Activated naive CD4-positive, alpha-beta T cell treated with anti-CD3 and anti-CD28 coated beads, Interleukin-2, amount 10 ng/mL, durations not matched to agents 7 days and 5 days (primary cell): ENCODE measurements at places on chromosomes 6 and 20.

- H3K27ac ChIP-seq, result no peak overlapping the region
- H3K4me1 ChIP-seq, result no peaks in the 10 kb centered on the region
- no peaks in the 10 kb centered on the region for H3K36me3 ChIP-seq
- H3K27me3 ChIP-seq, result no peaks in the 10 kb centered on the region
These were observed 507.3 kb upstream of the CITED2 start for GRCh38 chr6:139881728-139882211.

DNA sequence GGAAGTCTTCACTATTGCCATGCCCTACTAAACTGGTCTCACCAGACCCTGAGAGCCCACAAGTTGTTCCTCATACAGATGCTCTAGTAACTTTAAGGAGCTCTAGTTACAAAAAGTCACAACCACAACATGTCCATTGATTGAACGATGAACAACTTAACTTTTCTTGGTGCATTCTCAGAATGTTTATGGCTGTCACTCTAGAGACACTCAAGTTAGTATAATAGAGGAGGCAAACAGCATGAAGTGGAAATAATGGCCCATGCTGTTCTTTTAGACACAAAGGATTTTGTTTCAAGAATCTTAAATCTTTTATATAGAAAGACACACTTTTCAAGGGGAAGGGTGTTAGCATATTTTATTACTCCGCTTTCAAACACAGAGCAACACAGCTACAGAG lies 934.4 kb downstream of the HACE1 start:
- no peaks in the 10 kb centered on the region for H3K27me3 ChIP-seq
- no peak for DNase-seq
- no peak overlapping the region for H3K4me3 ChIP-seq
- no peak overlapping the region for H3K27ac ChIP-seq

DNA sequence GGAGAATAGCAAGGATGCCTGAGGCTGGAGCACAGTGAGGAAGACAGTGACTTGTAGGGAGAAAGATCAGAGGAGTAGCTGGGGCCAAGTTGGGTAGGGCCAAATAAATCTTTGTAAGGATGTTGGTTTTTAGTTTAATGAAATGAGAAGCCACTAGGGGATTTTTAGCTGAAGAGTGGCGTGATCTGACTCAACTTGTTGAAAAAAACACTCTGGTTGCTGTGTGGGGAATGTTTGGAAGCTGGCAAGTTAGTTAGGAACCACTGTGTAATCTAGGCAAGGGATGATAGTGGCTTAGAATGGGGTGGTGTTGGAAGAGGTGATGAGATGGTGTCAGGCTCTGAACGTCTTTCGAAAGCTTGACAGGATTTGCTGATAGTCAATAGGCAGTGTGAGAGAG lies 176.1 kb upstream of the HDDC2 start:
- no peak overlapping the region for H3K27ac ChIP-seq
- H3K36me3 ChIP-seq, result no peaks in the 10 kb centered on the region

DNA sequence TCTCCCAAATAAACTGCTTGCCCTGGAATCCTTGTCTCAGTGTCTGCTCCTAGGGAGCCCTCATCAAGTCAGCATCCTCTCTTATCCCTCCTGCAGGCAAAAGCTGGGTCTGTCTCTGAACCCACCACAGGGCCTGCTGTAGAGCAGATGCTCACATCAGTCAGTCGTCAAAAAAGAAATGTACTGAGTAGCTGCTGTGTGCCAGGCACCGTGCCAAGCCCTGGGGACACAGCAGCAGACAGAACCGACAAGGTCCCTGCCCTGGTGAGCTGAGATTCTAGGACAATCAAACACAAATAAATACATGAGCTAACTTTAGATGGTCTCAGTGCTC lies 68.5 kb downstream of the EYA2 start:
- peaks cover 49% of the 10 kb centered on the region for H3K27me3 ChIP-seq
- H3K36me3 ChIP-seq, result no peaks in the 10 kb centered on the region
- no peaks in the 10 kb centered on the region for H3K4me1 ChIP-seq
- H3K27ac ChIP-seq, result no peak overlapping the region

DNA sequence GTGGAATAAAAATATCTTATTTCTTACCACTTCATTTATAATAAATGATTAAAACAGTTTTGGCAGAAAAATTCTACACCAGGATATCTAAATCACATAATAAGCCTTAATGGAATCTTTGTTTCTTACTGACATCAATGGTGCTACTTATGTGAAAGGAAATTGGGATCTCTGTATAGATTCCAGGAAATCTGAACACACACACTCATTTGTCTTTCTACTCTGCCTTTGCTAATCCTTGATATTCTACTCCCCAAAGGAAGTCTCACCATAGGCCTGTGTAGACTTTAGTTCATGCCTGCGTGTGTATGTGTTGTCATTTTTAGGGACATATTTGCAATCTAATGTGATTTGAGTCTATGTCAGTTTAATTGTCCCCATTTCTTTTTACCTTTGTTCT lies 7.9 kb downstream of the ADGRB3 start:
- H3K27me3 ChIP-seq, result peaks cover 12% of the 10 kb centered on the region
- no peaks in the 10 kb centered on the region for H3K36me3 ChIP-seq
- H3K4me3 ChIP-seq, result no peak overlapping the region
- no peak overlapping the region for H3K27ac ChIP-seq
- no peak for DNase-seq
- H3K4me1 ChIP-seq, result no peaks in the 10 kb centered on the region

DNA sequence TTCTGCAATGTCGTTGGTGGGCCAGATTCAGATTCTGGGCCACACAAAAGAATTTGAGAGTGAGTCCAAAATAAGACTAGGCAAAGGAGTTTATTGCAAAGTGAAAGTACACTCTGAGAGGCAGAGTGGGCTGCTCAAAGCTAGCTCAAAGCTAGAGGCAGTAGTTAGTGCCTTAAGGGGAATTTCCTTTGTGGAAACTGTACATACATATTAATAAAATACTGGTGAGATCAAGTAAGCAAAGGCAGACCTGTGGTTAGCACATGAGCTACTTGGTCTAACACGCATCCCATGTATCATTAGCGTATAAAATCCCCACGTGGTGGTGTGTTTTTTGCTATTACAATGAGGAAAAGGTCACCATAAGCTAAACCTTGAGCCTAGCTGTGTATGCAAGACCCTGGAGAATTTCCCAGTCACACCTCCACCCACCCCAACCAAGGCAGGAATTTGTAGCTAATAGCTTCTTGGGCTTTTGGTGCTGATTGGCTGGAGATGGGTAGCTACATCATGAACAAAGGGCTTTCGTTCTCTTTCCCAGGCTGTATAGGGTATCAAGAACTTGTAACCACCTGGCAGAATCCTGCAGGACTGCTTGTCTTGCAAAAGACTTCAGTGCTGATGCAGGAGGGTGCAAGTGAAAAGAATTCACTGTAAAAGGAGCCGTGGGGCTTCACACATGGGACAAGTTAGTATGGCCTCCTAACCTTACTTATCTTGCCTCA lies 14.7 kb upstream of the TRIM26 start:
- H3K4me1 ChIP-seq, result peaks cover 4% of the 10 kb centered on the region
- peaks cover 12% of the 10 kb centered on the region for H3K27me3 ChIP-seq
- no peak for DNase-seq
- H3K27ac ChIP-seq, result no peak overlapping the region

DNA sequence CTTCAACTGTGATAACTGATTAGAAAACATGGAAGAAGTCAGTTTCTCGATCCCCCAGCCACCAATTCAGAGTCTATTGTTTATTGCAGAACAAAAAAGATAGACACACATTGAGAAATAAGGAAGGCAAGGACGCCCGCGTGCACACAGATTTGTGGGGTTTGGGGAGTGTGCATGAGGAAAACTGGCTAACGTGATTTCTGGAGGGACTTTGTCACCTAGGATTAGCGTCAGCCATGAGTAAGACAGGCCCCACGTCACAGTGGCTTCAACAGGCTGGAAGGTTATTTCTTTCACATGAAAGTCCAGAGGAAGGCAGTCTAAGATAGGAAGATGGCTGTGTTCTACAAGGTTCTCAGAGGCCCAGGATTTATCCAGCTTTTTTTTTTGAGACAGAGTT lies 7.7 kb downstream of the ZNF341 start:
- no peak overlapping the region for H3K4me3 ChIP-seq
- no peak for DNase-seq
- H3K4me1 ChIP-seq, result peaks cover 9% of the 10 kb centered on the region

- no peaks in the 10 kb centered on the region for H3K36me3 ChIP-seq
- DNase-seq, result no peak
- H3K4me3 ChIP-seq, result no peak overlapping the region
- H3K4me1 ChIP-seq, result no peaks in the 10 kb centered on the region
- H3K27me3 ChIP-seq, result no peaks in the 10 kb centered on the region
These were observed 60.0 kb upstream of the PBOV1 start for GRCh38 chr6:138278326-138278725.

- H3K36me3 ChIP-seq, result no peaks in the 10 kb centered on the region
- H3K4me3 ChIP-seq, result no peak overlapping the region
- DNase-seq, result no peak
These were observed 33.3 kb upstream of the PRSS16 start for GRCh38 chr6:27214126-27214601.

- no peaks in the 10 kb centered on the region for H3K36me3 ChIP-seq
- H3K27ac ChIP-seq, result no peak overlapping the region
- H3K4me3 ChIP-seq, result no peak overlapping the region
- no peaks in the 10 kb centered on the region for H3K27me3 ChIP-seq
- no peak for DNase-seq
These were observed 124.1 kb upstream of the LOC128125822 start for GRCh38 chr6:63448229-63448628.

GRCh38 chr6:126812010-126812409 lies 306.5 kb upstream of the RSPO3 start:
- no peak overlapping the region for H3K4me3 ChIP-seq
- no peak for DNase-seq
- no peaks in the 10 kb centered on the region for H3K27me3 ChIP-seq
- no peak overlapping the region for H3K27ac ChIP-seq
- no peaks in the 10 kb centered on the region for H3K4me1 ChIP-seq
- H3K36me3 ChIP-seq, result no peaks in the 10 kb centered on the region

GRCh38 chr6:137182654-137183073 lies 9.2 kb upstream of the IL22RA2 start:
- DNase-seq, result no peak
- no peaks in the 10 kb centered on the region for H3K4me1 ChIP-seq
- no peaks in the 10 kb centered on the region for H3K27me3 ChIP-seq
- no peak overlapping the region for H3K4me3 ChIP-seq

DNA sequence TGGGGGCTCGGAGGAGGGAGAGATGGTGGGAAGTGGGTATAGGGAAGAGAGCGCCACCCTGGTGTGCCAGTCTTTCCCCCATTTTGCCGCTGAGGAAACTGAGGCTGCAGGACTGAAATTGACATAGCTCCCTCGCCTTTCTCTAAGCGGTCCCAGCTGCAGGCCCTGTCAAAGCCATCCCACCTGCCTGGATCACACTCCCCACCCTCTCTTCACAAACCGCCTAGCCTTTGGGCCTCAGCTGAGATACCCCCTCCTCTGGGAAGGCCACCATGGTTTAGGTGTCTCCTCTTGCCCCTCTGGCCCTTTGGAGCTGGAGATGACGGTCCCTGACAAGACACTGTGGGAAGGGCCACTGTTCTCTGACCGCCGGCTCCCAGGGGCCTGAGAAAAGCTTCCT lies 16.9 kb downstream of the SRC start:
- DNase-seq, result no peak
- H3K27me3 ChIP-seq, result no peaks in the 10 kb centered on the region
- no peaks in the 10 kb centered on the region for H3K36me3 ChIP-seq
- no peak overlapping the region for H3K4me3 ChIP-seq
- no peaks in the 10 kb centered on the region for H3K4me1 ChIP-seq

- H3K36me3 ChIP-seq, result peaks cover 24% of the 10 kb centered on the region
- no peaks in the 10 kb centered on the region for H3K4me1 ChIP-seq
These were observed 23.5 kb downstream of the CEP250 start for GRCh38 chr20:35478804-35479472.

DNA sequence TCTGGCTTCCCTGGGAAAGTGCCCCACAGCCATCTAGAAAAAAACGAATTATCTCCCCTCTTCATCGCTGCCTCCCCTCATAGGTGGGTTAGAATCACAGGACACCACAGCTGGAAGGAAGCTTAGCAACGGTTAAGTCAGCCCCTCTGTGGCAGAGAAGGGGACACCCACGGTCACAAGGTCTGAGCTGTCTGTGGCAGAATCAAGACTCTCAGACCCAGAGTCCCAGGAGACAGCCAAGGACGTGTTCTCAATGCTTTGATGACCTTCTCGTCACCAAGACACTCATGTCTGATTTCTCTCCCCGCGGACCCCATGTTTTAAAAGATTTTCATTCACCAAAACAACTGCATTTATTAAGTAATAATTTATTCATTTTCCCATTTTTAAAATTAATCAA lies 221.5 kb downstream of the NRN1 start:
- H3K4me1 ChIP-seq, result peaks cover 3% of the 10 kb centered on the region
- no peak for DNase-seq
- H3K4me3 ChIP-seq, result no peak overlapping the region
- H3K36me3 ChIP-seq, result no peaks in the 10 kb centered on the region
- no peak overlapping the region for H3K27ac ChIP-seq

- H3K4me1 ChIP-seq, result no peaks in the 10 kb centered on the region
- no peaks in the 10 kb centered on the region for H3K36me3 ChIP-seq
- H3K4me3 ChIP-seq, result no peak overlapping the region
- no peak for DNase-seq
These were observed 24.9 kb upstream of the TSPYL1 start for GRCh38 chr6:116304538-116305097.

GRCh38 chr6:81797591-81797990 lies 45.1 kb upstream of the TENT5A start:
- H3K36me3 ChIP-seq, result no peaks in the 10 kb centered on the region
- H3K4me3 ChIP-seq, result no peak overlapping the region
- H3K27me3 ChIP-seq, result no peaks in the 10 kb centered on the region
- no peak overlapping the region for H3K27ac ChIP-seq
- no peak for DNase-seq
- no peaks in the 10 kb centered on the region for H3K4me1 ChIP-seq

DNA sequence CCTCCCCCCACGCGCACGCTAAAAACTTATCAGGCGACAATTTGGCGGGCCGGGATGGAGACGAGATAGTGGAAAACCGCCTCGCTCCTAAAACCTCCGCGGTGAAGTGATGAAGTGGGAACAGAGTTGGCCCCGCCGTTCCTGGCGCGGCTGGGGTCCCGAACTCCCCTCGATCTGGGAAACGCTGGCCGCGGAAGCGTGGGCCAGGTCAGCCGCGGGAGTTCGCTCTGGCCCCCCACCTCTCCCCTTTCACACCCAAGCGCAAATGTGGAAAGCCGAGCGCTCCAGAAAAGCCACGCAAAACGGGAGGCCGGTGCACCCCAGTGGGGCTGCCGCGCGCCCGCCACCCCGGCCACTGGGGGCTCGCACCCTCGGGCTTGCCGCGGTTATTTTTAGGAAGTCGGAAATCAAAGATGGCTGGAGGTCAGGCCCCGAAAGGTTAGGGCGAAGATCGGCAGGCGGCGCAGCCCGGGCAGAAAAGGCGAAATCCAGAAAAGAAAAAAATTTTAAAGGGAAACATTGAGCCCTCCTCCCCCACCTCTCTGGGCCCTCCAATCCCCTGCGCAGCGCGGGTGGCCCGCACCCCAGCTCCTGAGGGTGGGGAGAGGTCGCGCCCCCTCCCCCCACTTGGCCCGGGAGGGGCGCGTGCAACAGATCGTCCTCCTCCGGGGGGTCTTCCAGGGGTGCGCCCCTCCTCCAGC lies 1.0 kb downstream of the SALL4 start:
- DNase-seq, result no peak
- H3K27me3 ChIP-seq, result peaks cover 61% of the 10 kb centered on the region
- H3K27ac ChIP-seq, result peak overlapping the region; percentile 28

GRCh38 chr20:10946124-10946880 lies 272.5 kb upstream of the JAG1 start:
- no peaks in the 10 kb centered on the region for H3K36me3 ChIP-seq
- H3K4me3 ChIP-seq, result no peak overlapping the region
- H3K4me1 ChIP-seq, result no peaks in the 10 kb centered on the region
- no peak overlapping the region for H3K27ac ChIP-seq
- H3K27me3 ChIP-seq, result no peaks in the 10 kb centered on the region
